ENCODE measurements at places on chromosomes 6 and 20.
A peak's percentile ranks its signal among the peaks of the same experiment; 100 is the strongest.

DNA sequence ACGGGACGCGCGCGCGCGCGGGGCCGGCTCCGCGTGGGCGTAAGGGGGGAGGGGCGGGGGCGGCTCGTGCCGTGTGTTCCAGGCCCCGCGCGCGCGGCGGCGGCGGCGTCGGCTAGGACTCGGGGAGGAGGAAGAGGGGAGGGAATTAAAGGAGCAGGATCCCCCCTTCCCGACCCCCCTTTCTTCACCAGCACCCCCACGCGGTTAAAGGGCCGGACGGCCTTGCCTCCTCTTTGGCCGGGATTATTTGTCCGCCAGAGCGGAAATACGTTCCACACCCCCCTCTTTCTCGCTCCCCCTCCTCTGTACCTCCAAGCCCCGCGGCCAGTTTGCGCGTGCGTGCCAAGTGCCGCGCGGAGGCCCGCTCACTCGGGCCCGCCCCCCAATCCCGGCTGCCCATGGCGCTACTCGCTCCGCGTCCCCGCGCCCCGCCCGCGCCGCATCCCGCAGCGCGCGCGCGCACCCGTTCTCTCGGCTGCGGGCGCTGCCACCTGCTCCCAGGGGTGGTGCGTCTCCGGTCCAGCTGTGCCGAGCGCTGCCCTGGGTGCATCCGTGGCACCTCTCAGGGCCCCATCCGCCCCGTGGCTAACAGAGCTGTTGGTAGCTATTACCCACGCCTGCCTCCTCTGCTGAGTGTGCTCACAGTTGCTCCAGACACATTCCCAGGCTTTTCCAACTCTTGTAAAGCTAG lies at the start of gene ZBTB12:
ZBTB12 (minus strand) TSS at position 134 of the 691 bp plus-strand sequence. CDS start 781 bp downstream, outside the sequence.
- DNase-seq = peak; percentile 86

DNA sequence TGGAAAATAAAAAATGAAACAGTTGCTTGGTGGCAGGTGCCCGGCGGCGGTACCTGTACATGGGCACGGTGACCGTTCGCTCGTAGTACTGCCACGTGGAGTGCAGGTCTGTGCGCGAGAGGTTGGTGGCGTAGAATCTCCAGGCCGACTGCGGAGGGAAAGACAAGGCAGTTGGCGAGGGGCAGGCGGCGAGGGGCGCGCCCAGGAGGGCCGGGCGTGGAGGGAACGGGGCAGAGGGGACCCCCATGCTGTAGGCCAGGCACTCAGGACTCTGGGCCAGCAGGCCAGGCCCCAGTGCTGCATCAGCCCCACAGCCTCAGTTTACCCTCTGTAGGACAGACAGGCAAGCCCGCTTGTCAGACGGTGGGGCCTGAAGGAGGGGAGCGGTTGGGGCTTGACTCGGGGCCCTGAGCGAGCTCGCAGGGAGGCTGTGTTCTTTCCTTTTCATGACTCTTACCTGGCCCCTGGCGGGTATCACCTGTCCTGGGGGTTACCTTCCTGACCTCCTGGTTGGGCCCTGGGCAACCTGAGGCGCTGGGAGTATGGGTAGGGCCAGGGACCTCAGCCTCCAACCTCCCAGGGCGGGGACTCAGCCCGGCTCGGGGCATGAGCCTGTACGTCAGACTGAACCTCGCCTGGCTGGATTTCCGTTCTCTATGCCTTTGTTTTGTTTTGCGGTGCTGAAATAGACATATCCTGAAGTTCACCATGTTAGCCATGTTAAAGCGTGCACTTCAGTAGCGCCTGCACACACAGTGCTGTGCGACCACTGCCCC lies 38.5 kb downstream of the KCNQ2 start:
- no peak for DNase-seq

DNA sequence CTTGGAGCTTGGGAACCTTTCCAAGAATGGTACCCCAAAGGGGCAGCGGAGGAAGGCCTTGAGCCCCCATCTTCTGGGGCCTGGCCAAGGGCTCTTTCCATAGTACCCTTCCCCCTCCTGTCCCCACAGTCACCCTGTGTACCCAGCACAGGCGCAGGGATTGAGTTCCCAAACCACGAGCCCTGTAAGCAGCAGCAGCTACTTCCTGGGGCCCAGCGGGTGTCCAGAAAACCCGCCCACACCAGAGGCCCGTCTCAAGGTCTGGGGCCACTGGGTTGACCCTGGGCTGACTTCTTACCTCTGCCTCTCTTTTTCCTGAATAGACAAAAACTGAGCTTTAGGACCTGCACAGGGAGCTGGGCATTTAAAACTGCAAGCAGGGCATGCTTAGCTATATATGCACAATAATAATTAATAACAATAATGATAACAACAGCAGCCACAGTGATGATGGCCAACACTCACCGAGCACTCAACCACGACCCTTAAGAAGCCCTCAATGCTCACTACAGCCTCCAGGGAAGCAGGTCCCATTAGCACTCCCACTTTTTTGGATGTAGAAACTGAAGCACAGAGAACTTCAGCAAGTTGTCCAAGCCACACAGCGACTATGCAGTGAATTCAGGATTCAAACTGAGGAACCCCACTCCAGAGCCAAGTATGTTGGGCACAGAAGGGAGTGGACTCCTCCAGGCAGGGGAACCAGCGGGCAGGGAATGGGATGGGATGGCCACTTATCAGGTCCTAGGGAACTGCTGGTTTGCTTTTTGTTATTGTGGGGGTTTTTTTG lies 14.5 kb downstream of the NOL4L start:
- DNase-seq = no peak

- DNase-seq = no peak
These were observed 26.8 kb downstream of the TRAM2 start for GRCh38 chr6:52550014-52550575.

GRCh38 chr6:3796719-3797041 lies 45.2 kb upstream of the PXDC1 start:
- no peak for DNase-seq

DNA sequence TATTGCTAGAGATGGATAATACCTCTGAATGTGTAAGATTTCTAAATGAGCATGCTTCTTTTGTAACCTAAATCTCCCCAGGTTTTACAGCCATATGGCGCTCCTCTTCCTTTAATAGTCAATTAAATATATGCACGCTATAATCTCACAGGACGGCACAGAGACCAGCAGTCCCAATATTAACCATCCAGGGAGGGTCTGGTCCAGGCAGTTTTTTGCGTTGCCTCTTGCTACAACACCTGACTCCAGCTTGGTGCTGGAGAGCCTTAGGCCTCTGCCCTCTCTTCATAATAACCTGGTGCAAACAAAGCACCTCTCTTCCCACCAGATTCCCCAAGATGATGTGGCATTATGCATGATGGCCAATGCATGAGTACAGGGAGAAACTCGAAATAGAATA lies 183.4 kb downstream of the LY86 start:
- DNase-seq = no peak

DNA sequence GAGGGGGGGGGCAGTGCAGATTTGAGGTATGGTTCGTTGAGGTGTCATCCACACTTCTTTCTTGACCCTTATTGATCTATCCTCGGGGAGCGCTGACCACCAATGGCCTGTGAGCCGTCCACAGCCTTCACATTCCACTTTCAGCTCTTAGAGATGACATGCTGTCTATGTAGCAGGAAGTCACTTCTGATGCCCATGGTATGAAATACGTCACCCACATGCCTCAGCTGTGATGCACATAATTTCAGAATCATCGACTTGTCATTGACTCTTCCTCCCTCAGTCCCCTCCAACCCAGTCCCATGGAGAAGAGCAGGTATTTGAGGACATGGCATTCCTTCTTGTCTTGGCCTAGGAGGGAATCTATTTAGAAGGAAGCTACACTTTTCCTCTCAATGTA lies 4.7 kb upstream of the ADGRF5 start:
- no peak for DNase-seq

- no peak for DNase-seq
These were observed 411.2 kb upstream of the SULF2 start for GRCh38 chr20:48196486-48196885.

DNA sequence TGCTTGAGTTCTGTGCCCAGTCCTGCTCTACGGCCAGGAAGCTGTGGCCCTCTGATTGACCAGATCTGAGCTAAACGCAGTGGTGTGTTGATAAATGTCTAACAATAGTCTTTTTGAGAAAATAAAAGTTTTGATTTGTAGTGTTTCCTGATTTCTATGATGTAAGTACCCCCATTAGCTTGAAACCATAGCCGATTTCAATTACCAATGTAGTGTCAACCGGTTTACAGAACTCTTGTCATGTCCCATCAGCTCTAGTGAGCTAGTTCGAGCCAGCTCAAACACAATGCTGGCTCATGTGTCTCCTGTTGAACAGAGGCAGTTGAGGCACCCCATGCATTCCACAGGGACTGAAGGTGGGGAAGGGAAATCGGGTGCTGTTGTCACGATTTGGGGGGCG lies 56.7 kb upstream of the ZMYND8 start:
- no peak for DNase-seq

- no peak for DNase-seq
These were observed 591.4 kb downstream of the RNF144B start for GRCh38 chr6:18978337-18979128.

DNA sequence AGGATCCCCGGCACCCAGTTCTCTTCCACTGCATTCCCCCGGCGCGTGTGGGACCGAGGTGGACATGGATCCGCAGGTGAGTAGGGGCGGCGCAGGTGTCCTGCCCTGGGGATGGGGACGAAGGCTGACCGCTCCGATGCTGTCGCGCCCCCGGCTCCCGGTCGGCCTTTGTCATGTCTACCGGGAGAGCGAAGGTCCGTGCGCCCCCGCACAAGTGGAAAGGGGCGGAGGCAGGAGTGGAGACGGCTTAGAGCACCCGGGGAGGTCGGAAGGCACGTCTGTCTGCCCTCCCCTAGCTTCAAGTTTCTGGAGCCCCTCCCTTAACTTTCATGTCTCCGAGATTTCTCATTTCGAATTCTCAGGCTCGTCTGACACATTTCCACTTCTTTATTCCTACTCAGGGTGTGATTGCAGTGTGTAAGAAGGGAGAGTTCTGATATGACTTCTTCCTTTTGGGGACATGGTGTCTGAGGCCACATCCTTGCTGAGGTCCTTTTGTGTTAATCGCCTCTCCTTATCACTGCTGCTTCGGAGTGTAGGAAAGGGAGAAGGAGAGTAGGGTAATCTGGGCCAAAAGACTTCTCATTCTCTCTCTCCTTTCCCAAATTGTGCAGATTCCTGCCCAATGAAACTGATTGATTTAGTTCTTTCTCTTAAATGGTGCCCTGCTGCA lies 435 bp downstream of the KIFC1 start:
- no peak for DNase-seq

DNA sequence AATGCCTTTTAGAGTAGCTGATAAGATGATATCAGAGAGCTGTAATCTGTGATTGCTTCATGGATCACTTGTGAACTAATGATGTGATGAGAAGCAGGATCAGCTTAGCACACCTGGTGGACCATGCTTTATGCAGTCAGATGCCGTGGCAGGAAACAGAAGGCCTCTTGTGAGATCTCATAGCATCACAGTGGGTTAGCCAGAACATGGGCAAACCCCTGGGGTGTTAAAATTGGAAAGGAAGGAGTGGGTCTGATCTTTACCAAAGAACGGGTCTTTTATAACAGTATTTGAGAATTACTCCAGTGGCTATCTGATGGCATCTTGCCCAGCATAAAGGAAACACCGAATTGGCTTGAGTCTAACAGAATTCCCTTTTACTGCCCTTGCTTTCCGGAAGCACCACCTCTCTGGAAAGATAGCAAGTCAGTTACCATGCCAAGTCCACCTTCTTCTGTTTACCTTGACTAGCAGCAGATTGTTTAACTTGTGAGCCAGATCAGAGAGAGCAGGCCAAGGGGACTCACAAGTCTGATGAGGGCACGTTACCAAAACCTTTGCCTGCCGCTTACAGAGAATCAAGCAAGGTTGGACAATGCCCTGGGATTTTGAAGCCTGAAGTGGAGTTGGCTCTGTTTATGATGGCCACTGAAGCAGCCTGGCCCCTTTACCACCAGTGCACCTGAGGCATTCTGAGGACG lies 20.9 kb upstream of the SRF start:
- no peak for DNase-seq

GRCh38 chr20:53707371-53708055 lies 113.9 kb upstream of the ZNF217 start:
- peak; percentile 44 for DNase-seq

GRCh38 chr6:10030942-10031537 lies 383.8 kb downstream of the TFAP2A start:
- no peak for DNase-seq

DNA sequence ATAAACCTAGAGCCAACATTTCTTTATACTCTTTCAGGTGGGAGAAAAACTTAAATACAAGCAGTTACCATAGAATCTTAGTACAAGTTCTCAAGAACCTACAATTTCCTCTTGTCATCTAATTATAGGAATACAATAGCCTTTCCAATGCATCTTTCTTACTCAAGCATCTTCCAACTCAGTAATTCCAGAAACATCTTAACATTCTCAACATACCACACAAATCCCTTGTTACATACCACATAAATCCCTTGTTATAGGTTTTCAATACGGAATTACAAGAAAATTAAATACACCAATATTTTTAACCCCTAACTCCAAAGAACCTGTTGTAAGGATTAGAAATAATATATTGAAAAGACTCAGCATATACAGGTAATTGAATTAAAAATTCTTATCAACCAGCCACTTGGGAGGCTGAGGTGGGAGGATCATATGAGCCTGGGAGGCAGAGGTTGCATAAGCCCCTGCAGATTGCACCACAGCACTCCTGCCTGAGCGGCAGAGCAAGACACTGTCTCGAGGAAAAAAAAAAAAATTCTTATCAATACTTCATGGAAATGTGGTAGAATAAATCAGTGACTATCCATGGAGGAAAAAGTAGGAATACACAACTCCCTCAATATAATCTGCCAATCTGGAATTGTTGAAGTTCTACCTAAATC lies 127.5 kb upstream of the CCDC28A start:
- no peak for DNase-seq

- no peak for DNase-seq
These were observed 6.5 kb downstream of the GTPBP2 start for GRCh38 chr6:43622541-43622940.

DNA sequence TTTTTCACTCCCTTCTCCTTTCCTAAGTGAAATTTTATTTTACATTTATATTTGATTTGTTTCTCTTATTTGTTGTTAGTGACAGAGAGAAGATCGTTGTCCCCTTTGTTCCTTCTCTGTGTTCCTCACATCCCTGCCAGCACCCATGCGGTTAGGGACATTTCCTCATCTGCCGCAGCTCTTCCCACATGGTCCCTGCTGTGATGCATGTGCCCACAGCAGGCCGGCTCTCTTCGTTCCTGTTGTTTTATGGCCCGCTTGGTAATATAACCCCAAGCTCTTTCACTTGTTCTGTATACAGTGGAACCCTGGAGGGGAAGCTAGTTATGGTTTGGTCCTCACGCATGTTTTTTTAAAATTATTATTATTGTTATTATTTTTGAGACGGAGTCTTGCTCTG lies 23.6 kb downstream of the DTD1 start:
- no peak for DNase-seq

DNA sequence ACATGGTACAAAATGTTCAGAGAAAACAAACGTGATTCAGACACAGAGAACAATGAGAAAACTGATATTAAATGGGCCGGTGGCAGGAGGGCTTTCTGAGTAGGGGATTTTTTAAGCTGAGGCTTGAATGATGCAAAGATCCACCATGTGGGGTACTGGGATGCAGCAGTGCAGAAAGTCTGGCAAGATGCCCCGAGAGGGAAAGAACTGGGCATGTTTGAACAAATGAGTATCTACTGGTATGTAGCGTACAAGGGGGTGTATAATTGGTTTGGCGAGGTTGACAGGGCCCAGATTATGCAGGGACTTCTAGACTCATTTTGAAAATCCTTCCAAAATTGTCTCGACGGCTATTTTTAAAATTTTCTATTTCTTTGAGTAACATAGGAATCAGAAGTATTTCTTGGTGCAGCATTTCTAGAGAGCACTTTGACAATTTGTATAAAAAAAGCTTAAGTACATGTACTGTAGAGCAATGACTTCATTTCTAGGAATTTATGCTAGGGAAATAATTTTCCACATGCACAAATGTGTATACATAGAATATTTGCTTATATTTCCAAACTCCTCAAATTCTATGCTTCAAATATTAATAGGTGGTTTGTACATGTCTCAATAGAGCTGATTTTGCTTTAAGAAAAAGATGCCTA lies 119.6 kb upstream of the DOK5 start:
- DNase-seq = no peak

Measured in stimulated activated CD4-positive, alpha-beta T cell treated with anti-CD3 and anti-CD28 coated beads, Interleukin-4, amount 100 ng/mL, for 4 hours (primary cell).